Hippocampal formation (tissue), 2 donors: ENCODE measurements at places on chromosomes 6 and 20.

GRCh38 chr6:7954477-7955200 lies 44.1 kb upstream of the TXNDC5 start:
- DNase-seq: no peak

DNA sequence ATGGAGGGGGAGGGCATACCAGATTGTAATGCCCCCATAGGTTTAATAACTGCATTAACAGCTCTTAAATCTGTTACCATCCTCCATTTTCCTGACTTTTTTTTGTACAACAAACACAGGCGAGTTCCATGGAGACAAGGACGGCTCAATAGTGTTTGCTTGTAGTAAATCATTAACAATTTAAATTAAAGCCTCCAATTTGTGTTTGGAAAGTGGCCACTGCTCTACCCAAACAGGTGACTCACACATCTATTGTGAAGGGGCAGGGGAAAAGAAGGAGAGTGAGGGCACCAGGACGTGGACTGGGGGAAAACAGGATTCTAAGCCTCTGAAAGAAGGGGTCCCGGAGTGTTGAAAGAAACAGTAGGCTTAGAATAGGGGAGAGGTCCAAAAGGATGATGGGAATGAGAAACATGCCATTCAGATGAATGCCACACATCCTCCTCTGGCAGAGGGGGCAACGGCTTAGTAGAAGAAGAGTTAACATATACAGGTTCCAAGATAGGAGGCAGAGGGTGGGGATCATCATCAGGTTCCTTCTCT lies 6.9 kb downstream of the GLYATL3 start:
- no peak for DNase-seq

- no peak for DNase-seq
Measured at GRCh38 chr6:133503336-133503729, 262.2 kb downstream of the EYA4 start.

GRCh38 chr6:24480705-24481104 lies 8.7 kb downstream of the GPLD1 start:
- DNase-seq: no peak

- no peak for DNase-seq
Measured at GRCh38 chr20:20887593-20888265, 175.3 kb upstream of the RALGAPA2 start.

GRCh38 chr20:6750438-6750837 lies 17.0 kb upstream of the BMP2 start:
- no peak for DNase-seq

- DNase-seq: peak; percentile 14
Measured at GRCh38 chr6:128068119-128068479, 167.2 kb upstream of the THEMIS start.

GRCh38 chr6:150499882-150500312 lies 99.8 kb upstream of the PLEKHG1 start:
- DNase-seq: no peak

GRCh38 chr6:67916399-67916798 lies 718.7 kb upstream of the ADGRB3 start:
- no peak for DNase-seq

DNA sequence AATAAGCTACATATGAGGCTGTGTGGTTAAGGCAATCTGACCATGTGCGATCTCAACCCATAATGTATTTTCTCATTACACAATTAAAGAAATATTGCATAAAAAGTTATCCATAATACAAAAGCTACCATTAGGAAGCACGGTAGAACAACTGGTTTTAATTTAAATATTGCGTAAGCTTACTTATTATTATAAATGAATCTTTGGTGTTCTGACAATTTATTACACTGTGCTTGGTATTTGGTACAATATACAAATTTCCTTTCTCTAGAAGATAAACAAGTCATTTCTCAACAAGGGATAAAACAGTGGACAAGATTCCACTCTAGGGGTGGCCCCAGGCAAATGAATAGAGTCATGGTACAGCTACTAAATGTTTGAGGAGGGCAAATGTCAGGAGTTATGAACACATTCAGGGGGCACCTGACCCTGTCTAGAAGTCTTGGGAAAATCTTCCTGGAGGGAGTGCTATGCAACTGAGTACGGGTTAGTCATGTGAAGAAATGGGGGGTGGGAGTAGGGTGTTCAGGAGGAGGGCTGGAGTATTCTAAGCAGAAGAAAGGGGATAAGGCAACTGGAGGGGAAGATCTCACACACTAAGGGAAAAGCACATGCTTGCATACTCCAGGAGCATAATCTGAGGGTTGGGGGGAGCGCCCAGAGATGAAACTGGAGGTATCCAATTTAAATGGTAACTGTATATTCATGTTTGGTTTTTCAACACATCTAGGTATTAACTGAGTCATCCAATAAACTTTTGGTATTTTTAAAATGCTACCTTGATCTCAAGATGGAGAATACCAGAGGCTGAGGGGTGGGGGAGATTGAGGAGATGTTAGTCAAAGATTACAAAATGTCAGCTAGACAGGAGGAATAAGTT lies 296.9 kb upstream of the SGK1 start:
- no peak for DNase-seq

GRCh38 chr6:12189661-12190060 lies 100.5 kb upstream of the EDN1 start:
- no peak for DNase-seq

DNA sequence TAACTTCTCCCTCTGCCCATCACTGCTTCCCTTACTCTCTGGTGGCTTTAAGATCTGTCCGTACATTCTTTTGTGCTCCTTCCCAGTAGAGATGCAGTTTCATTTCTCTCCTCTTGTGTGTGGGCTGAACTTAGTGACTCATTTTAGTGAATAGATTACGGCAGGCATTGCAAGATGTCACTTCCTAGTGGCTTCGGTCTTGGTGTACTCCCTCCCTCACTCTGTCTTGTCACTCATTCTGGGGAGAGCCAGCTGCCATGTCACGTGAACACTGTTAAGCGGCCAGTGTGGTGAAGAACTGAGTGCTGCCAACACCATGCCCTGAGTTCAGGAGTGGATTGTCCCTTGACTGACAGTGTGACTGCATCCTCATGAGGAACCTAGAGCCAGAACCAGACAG lies 115.9 kb downstream of the OTOR start:
- no peak for DNase-seq

GRCh38 chr6:113884011-113884410 lies 26.9 kb downstream of the MARCKS start:
- DNase-seq: no peak

GRCh38 chr20:56793916-56794315 lies 164.8 kb downstream of the TFAP2C start:
- no peak for DNase-seq

DNA sequence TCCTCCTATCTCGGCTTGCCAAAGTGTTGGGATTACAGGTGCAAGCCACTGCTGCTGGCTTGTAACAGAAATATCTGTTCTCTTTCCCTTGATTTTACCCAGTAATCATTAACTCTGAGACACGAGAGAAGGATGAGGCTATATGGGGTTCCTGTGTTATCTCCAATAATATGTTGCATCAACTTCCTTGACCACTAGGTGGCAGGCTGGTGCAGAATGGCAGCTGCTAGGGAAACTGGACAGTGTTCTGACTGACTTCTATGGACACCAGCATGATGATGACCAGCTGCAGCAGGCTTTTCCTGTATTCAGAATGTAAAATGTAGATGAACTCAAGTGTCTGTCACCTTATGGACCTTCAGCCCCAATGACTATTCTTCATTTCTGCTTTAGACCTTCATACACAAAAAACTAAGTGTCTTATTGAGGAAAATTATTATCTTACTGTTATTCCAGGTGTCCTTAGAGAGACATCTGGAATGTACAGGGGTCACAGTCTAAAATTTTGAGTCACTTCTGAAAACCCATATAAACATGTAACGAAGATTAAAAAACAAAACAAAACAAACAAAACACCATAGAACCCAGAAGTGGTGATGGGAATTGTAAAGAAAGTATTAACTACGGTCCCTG lies 20.4 kb upstream of the CD109 start:
- DNase-seq: peak; percentile 37

- DNase-seq: no peak
Measured at GRCh38 chr6:39224523-39225182, 4.6 kb downstream of the KCNK5 start.

GRCh38 chr20:17845701-17846475 lies 122.7 kb downstream of the SNX5 start:
- DNase-seq: no peak

DNA sequence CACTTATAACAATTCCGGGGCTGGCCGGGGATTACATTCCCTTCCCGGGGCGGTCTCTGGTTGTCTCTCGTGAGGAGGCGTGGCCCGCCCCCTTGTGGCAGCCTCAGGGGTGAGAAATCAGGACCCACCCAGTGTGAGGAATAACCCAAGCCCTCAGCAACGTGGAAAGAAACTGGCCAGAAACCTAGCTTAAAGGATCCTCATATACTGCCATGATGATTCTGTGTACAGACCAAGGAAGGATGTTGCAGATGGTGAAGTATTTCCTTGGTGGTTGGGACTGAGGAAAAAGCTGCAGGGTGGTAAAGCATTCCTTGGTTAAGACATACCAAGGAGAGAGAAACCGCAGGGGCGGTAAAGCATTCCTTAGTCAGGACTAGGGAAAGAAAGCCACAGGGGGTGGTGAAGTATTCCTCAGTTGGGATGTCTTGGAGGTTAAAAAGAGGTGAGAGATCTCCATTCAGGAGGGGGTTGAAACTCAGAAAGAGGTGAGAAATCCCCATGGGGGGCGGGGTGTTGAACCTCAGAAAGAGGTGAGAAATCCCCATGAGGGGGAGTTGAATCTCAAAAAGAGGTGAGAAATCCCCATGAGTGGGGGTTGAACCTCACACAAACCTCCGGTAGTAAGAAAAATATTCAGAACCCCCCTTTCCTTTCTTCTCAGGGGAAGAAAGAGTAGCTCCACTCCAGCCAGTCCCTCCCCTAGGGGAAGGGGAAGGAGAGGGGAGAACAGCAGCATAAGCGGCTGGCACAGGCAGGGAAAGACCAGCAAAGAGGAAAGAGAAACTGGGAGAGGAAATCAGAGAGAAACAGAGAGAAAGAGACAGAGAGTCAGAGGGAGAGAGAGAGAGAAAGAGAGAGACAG lies 238.1 kb downstream of the RNGTT start:
- no peak for DNase-seq

DNA sequence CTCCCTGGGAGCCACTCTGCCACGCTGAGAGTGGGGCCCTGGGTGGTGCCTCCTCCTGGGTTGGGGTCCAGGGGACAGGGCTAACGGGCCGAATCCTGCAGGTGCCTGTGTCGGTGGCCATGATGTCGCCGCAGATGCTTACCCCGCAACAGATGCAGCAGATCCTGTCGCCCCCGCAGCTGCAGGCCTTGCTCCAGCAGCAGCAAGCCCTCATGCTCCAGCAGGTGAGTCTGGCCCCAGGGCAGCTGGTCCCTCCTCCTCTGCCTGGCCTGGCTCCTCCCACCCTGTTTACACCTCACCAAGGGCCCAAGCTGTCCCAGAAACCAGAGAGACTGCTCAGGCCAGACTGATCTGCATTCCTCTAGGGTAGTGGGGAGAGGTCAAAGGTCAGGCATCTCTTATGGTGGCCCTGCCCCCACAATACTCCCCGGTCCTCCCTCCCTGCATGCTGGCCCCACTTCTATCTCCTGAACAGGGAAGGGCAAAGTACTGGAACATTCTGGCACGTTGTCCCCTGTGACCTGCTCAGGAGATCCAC lies 38.6 kb downstream of the FOXP4 start:
- no peak for DNase-seq

GRCh38 chr6:148441454-148441911 lies 98.8 kb downstream of the SASH1 start:
- no peak for DNase-seq

DNA sequence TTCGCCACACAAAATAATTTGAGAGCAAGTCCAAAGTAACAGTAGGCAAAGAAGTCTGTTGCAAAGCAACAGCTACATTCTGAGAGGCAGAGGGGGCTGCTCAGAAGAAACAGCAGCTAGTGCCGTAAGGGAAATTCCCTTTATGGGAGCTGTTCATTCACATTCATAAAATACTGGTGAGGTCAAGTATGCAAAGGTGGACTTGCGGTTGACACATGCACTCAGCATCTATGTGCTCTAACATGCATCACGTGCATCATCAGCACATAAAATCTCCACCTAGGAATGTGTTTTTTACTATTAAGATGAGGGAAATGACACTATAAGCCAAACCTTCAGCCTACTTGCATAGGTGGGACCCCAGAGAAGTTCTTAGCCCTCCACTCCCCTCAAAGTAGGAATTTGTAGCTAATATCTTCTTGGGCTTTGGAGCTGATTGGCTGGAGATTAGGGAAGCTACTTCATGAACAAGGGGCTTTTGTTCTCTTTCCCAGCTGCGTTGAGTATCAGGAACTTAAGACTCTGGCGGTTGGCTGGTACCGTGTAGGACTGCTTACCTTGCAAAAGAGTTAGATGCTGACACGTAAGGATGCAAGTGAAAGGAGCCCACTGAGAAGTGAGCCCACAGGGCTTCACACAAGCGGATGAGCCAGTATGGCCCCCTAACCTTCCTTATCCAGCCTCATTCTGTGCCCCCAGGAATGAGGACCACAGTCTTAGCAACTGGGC lies 12.4 kb downstream of the CST3 start:
- no peak for DNase-seq

- DNase-seq: no peak
Measured at GRCh38 chr20:39829256-39829655, 859.8 kb downstream of the MAFB start.

GRCh38 chr6:14655201-14656061 lies 537.9 kb downstream of the CD83 start:
- no peak for DNase-seq

DNA sequence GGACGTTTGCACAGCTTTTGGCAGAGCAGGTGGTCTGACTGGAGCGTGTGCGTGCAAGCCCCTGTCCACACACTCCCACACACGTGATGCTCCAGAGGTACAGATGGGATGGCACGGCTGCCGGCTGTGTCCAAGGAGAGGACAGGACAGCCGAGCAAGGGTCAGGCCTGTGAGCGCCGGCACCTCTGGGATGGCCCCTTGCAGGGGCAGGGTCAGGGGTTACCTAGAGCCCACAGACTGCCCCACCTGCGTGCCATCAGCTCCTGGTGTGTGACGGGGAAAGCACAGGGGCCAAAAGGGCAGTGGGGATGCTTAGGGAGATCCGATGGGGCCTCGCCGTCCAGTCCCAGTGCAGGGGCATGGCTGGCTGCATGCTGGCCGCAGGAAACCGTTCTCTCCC lies 189.7 kb downstream of the TAF4 start:
- DNase-seq: no peak

- DNase-seq: no peak
Measured at GRCh38 chr6:108959972-108960582, 111.9 kb downstream of the ARMC2 start.

GRCh38 chr6:46138281-46138680 lies 8.5 kb downstream of the ENPP4 start:
- DNase-seq: no peak

DNA sequence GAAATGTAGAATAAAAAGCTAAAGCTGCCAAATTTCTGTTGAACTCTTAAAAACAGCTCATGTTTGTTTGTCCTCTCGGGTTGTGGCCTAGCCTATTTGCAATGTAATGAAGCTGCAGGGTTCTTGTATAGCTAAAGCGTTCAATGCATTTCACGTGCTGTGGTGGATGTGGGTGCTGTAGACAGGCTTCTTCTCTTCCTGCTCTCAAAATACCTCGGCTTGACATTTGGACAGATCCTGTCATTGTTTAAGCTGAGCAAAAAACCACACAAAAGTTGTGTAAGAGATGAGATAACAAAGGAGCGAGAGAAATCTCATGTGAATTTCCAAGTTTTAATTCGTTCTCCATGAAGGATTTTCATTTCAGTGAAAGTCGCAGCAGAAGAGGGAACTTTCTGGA lies 196.3 kb upstream of the UST start:
- DNase-seq: no peak

GRCh38 chr20:24132246-24132645 lies 143.7 kb upstream of the GGTLC1 start:
- DNase-seq: no peak

- DNase-seq: no peak
Measured at GRCh38 chr20:22601361-22602141, 17.2 kb upstream of the FOXA2 start.
